ENCODE measurements at places on chromosomes 4 and X.

DNA sequence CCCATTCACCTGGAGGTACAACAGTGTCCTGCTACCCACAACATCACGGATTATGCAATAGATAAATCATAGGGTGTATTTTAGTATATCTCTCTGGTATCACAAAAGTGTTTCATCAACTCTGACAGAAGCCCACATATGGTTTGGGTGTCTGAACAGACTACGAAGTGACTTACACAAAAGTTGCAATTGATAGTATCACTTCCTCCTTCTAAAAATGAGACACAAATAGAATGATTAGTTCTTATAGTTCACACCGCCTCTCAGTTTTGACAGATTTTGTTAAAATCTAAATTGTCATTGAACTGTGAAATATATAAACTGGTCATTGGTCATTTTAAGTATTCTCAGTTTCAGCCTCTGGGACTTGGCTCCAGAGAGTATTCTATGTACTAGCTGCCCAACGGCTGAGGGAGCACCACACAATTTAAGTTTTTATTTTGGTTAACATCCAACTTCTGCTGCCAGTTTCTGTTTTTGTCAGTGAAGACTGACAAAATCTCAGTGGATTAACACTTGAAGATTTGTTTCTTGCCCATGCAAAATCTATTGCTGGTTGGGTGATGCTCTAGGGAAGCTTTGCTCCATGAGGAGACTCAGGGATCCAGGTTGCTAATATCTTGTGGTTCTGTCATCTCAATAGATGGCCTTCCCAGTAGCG is 113.8 kb upstream of the PUDP start:
- DNase-seq = no peak

GRCh38 chrX:70166601-70167590 is 10.4 kb upstream of the DGAT2L6 start:
- DNase-seq = no peak

DNA sequence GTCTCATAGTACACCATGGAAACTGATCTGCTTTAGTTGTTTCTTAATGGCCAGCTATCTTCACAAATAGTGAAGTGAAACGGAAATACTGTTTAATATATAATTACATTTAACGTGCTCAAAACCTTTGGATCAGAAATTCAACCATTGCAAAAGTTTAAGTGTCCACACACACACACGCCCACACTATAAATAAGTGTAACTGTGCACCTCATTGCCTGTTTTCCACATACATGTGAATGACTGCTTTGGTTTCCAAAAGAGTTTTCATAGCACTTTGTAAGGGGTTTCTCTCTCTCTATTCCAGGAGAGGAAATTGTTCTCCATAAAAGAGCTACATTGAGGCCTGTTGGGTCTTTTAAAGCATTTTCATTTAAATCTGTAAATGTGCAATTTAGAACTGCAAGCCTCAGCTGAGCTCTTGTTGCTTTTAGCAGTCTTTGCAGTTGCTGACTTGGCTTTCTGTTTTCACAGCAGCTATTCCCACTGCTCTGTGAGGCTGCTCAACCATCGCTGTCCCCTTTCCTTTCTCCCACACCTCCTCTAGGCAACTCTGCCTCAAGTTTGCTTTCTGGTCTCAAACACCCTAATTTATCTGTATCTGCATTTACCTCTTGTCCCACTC is 94.5 kb downstream of the RAPGEF2 start:
- no peak for DNase-seq

DNA sequence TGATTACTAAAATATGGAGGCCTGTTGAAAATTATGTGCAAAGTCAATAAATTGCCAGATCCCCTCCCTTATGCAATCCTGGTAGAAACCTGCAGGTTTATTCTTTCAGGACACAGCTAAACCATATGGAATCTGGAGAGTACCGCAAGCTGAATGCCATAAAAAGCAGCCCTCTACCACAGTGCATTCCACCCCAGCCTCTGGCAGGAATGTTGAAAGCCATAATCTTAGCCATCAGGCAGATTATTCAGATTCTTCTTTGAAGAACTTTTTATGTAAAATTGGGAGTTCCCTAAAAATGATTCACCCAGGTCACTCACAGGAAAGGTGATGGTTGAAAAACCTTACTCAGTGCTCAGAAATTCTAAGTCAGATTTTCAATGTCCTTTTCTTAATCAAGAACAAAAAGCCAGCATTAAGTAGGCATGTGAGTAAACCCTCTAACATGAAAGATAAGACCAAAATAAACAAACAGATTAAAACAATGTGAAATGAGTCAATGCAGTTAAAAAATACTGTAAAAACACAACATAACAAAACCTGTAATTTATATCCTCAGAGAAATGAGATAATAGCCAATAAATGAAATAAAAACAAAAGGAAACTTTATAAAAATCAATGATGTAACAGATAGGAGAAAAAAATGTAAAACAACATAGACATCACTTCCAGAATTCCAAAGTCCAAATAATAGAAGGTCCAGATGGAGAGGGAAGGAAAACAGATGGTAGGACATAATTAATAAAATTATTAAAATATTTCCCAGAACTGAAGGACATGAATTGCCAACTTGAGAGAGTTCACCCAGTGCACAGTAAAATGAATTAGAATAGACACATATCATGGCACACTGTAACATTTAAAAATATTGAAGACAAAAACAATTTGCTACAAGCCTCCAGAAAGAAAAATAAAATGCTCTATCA is 226.9 kb downstream of the FSTL5 start:
- DNase-seq = no peak

DNA sequence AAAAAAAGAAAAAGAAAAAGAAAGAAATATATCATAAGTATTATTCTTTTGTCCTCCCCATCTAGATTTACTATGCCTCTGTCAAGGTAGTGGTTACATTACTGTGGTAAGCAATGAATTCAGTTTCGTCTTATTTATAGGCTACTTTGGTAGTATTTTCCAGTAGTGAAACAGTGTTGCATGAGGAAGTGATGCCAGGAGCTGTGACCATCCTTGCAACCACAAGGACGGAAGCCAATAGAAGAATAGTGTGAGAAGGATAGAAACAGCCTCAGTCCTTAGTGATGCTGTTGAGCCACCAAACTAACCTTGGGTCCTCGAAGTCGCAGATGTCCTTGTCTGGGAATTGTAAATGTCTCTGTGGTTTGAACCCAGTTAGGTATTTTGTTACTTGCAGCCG is 328.5 kb downstream of the PPP3CA start:
- DNase-seq = no peak

DNA sequence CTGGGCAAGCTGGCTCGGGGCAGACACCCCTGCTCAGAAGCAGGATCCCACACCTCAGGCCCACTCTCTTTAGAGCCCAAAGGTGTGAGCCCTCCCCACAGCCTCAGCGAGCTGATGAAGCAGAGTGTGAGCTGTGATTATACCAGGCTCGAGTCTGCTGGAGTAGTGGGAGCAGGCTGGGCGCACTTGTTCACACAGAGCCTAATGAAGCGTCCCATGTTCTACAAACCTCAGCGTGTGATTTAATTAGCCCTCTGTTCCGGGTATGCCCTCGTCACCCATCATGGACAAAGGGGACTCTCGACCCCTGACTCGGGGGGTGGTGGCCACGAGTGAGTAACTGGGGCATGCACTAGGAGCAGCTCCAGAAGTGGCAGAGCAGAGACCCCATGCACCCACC is 62.3 kb downstream of the PPP2R2C start:
- DNase-seq = no peak
